ENCODE measurements at places on chromosomes 4 and X.

DNA sequence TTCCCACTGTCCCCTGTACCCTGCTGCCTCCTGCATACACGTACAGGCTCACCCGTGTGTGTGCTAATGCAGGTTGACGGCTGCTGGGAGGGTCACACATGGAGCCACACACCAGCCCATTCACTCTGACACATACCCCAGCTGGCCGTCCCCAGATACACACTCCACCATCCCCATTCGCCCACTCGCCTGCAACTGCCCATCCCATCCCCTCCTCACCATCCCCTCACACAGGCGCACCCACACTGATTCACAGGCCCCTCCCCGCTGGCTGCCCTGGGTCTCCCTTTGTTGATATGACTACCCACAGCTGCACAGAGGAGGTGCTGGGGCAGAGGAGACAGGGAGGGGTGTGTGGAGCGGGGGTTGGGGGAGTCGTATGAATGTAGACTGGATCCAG is 25.7 kb downstream of the PJA1 start:
- no peak for DNase-seq

DNA sequence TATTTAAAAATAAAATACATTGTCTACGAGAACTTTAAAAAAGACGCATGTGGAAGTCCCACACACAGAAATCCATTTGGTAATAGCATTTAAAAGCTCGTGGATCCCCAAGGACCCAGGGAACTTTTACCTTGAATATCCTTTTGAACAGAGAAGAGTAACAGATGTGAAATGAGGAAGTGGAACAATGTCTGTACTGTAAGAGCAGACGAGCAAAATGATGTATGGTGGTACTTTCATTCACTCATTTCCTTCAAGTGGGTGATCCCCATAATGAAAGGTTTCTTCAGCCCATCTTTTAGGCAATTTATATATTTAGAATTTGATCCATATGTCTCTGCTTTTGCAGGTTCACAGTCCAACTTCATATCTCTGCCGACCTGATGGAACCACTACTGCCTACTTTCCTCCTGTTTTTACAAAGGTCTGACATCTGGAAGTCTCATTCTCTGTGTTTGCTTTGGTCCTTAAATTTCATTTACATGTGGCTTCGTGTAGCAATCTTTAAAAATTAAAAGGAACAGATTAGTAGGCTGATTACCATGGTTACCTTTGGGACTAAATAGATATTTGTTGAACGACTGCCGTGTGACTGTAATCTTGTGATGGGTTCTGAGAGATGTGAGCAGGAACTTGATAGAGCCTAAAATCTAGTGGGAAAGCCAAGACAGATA is 188.4 kb downstream of the PALLD start:
- DNase-seq: no peak

GRCh38 chrX:43693602-43694406 is 37.7 kb downstream of the MAOA start:
- no peak for DNase-seq

GRCh38 chr4:54371173-54371572 is 142.1 kb downstream of the PDGFRA start:
- no peak for DNase-seq

DNA sequence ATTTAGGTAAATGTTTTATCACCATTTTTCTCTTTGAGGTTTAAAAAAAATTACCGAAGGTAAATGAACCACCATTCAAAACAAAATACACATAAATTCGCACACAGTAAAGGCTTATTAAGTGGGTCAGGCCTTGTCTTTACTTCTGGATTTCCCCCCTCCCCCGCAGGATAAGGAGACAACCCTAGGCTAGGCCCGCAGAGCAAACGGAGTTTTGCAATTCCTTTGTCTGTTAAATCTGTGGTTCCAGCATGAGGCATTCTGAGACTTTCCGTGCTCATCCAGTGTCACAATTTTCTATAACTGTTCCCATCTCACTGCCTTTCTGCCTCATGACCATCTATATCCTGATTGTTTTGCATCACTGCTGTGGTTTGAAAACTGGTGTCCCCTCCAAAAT is 307.4 kb downstream of the DCHS2 start:
- DNase-seq: no peak

- no peak for DNase-seq
Observed at GRCh38 chrX:125175991-125176584, 143.6 kb upstream of the TEX13C start.

DNA sequence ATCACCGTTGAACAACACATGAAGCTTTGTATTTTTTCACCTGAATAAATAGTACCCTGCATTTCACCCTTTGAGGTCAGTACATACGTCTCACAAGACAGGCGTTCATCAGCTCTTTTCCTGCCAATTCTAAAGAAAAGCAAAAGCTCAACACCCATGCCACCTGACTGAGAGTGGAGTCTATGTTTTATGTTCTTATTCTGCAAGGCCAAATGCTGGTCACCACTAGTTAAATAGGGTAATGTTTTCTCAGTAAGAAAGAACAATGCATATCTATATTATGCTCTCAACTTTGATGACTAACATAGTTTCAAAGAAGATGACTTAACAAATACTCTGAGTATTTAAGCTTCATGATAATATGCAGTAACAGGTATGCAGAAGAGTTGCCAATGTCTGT is 336.3 kb upstream of the BMP3 start:
- DNase-seq: no peak

- no peak for DNase-seq
Observed at GRCh38 chr4:39237179-39237578, 54.9 kb downstream of the WDR19 start.

DNA sequence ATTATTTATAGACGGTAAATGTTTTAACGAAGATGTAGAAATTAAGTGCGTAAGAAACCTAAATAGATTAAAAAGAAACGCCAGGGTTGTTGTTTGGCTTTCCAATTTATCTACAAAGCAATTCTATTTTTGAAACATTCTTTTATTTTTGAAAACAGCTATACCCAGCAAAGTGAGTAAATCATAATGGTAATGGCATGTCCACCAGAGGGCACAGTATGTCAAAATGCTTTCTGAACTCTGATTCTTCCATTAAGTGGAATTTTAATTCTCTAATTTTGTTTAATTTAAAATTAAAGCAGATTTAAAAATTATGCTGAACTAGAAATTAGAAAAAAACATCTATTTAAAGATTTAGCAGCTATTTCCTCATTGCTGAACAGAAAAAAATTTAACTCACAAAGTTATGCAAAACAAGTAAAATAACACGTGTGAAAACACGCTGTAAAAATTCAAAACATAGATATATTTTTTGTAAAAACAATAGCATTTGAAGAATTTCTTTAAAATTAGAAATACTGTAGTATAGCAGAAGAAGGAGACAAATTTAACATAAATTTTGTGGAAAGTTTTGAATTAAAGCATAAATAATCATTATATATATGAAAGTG is 26.5 kb downstream of the RASSF6 start:
- DNase-seq: no peak

DNA sequence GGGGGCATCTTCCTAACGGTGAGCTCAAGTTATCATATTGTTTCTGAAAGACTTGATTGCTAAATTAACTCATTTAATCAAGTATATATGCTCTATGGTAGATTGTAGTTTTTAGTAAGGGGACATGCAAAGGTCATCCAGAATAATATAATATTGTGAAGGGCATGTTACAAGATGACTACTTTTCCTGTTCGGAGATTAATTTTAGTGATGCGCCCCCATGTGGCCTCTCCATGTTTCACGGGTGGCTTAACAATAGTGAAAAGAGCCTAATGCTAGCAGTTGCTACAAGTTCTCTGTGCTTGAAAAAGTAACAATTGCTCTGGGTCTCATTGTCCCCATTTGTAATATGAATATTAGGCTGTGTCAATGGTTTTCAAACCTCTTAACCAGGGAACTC is 12.2 kb downstream of the SMPX start:
- DNase-seq: no peak

GRCh38 chr4:139900964-139901376 is 235.4 kb downstream of the MGST2 start:
- DNase-seq: no peak

- no peak for DNase-seq
Observed at GRCh38 chr4:128298146-128298758, 10.6 kb upstream of the PGRMC2 start.

- DNase-seq: no peak
Observed at GRCh38 chrX:98480606-98481005, 1596.9 kb downstream of the RPA4 start.

DNA sequence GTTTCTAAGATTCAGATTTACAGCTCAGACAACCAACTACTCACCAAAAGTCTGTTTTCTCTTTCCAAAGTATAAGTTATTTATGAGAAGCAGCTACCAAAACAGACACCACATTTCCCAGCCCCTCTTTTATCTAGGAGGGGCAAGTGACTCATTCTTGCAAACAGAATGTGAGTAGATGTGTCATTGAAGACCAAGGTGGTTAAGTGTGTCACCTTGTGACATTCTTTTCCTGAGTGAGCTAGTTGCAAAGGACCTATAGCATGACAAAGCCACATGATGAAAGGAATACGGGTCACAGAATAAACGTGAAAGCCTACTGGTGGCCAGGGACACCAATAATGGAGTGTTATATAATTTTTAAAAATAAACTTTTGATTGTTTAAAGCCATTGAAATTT is 50.0 kb downstream of the SLC7A11 start:
- no peak for DNase-seq

- DNase-seq: no peak
Observed at GRCh38 chr4:91681544-91681943, 622.2 kb upstream of the GRID2 start.

DNA sequence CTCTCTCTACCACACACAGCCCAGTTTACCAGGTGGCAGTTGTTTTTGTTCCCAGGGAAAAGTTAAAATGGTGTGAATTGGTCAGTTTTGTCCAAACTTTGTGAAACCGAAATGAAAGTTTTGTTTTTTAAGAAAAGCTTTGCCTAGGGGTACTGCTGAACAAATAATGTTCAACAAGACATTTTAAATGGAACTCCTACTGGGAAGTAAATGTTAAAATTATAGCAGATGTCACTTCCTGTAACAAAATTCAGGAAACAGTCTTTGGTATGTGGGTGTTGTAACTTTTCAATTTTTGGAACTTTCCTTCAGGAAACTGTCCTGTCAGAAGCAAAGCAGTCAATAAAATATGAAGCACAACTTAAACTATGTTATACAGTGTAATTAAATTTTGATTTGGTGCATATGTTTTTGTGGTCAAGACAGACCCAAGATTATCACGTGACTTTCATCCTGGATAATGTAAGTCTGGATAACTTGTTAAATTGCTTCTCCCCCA is 79.5 kb downstream of the AFF1 start:
- no peak for DNase-seq

DNA sequence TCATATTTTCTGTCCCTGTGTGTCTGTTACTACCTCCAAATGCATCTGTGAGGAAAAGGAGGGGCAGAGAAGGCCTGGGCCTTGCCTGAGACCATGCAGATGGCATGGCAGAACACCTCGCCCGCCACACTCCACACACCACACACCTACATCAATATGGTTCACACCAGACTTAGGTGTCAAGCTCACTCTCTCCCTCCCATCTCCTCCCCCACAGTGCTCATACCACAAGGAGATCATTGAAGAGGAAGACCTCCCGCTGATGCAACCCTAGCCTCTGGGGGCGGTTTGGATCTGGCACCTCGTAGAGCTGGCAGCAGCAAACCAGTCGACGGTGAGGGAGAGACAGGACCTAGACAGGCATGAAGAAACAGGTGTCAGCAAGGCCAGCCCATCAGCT is 16.6 kb upstream of the KDM5C start:
- no peak for DNase-seq

DNA sequence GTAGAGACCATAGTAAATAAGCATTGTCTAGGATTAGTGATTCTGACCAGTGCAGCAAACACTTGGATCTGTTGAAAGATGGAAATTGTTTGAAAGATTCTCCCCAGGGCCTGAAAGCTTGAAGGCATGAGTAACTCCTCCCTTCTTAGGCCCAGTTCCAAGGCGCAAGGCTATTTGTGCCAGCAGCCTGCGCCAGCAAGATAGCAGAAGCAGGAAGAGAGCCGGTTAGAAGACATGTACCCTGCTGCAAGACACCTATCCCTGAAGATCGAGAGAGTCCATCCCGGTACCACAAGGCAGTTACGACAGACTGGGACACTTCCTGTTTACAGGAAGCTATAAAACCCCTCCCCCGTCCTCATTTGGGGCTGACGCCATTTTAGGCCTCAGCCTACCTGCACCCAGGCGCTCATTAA is 72.4 kb upstream of the JADE1 start:
- no peak for DNase-seq

DNA sequence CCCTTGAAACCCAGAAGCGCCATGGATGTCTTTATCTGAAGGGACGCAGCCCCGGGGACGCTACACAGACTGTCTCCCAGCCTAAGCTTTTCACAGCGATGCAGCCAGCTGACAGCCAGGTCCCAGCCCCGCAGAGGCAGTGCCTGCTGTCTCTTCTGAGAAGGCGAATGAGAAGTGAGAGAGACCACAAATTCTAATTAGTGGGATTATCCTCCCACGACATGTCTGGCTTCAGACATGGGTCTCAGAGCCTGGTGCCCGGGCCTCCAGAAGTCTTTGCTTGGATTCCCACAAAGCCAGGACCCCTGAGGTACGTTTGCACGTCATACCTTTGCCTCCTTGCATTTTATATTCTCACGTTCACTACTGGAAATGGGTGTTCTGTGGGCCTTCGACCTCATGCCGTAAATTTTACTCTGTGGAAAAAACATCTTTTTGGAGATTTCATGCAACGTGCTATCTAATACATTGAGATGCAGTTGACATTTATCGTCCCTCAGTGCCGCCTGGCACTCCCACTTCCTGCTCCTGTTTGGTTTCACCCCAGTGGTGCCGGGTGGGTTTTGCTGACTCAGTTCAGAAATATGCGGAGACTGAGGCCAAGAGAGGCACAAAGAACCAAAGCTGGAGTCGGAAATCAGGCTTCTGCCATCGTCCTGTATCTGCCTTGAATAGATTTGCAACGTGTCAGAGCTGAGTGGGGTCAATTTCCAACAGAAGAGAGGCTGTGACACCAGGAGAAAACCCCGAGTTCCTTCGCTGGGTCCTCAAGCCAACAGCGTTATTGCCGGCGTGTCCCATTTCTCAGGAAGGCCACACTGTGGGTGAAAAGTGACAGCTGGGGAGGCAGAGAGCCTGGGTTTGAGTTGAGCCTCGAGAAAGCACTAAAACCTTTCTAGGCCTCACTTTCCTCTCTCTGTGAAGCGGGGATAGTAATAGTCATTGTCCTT is 114.4 kb downstream of the STK32B start:
- no peak for DNase-seq

GRCh38 chrX:16524316-16524715 is 125.6 kb upstream of the S100G start:
- DNase-seq: no peak

- DNase-seq: no peak
Observed at GRCh38 chr4:128357286-128357685, 69.7 kb upstream of the PGRMC2 start.

- no peak for DNase-seq
Observed at GRCh38 chr4:10527438-10527837, 70.2 kb upstream of the ZNF518B start.

DNA sequence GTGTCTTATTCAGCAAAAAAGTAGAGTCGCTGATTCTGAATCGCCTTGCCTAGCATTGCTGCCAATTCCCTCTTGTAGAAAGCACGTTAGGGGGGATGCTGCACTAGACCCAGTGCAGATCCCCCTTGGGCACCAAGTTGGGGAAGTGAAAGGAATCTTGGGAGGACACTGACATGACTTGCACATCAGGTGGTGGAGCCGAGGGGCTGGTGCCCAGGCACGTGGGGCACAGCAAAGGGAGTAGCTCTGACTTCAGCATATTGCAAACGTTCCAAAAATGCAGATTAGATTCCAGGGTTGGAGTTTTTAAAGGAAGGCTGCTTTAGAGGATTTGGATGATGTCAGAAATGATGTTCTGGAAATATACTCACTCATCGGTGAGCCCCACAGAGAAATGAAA is 47.4 kb upstream of the GPM6B start:
- DNase-seq: no peak

GRCh38 chr4:88242144-88242543 is 42.2 kb downstream of the PPM1K start:
- DNase-seq: no peak

Measured in stimulated activated CD4-positive, alpha-beta T cell treated with anti-CD3 and anti-CD28 coated beads, Interleukin-12 subunit alpha, Interleukin-12 subunit beta, amount 100 ng/mL, for 24 hours (primary cell).